ENCODE measurements at places on chromosomes 1 and 21.

DNA sequence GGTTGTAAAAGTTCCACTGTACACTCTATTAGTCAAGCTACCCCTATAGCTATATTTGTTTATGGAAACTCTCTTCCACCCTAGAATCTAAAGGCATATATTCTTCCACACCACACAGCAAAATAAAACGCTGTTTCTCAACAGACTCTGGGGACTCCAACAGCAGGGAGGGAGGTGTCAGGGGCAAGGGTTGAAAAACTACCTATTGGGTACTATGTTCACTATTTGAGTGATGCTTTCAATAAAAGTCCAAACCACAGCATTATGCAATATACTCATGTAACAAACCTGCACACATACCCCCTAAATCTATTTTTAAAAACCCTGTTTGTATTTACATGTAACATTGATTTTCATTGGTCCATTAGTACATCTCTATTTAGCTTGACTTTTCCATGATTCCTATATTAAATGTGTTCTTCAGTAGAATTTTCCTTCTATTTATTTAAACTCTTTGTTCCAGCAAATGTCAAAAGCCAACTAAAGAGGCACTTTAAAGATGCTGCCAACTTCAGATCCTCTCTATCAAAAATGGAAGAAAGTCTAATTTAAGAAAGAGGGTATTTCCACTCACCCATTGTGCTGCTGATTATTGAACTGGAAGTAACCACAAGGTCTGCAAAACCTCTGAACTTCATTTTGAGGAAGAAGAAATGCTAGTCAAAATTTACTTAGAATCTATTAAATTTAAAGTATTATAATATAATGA is 26.2 kb downstream of the RGS7 start:
- no peak for DNase-seq

DNA sequence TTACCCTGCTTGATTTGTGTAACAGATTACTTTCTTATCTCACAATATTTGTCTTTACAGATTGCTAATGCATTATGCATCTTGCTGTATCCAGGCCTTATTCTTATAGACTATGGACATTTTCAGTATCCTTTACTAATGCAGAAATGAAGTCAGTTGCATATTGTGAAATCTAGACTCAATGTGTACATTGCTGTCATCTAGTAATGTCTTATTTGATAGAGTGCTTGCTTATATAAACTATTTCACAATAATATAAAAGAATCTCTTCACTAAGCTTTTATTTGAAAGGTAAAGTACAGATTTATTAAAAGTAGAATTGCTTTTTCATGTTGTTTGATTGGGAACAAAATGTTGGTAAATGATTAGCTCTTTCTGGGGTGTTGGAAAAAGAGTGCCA is 39.6 kb downstream of the ALG6 start:
- DNase-seq: no peak

- no peak for DNase-seq
These were observed 39.8 kb upstream of the TNR start for GRCh38 chr1:175783126-175783722.

DNA sequence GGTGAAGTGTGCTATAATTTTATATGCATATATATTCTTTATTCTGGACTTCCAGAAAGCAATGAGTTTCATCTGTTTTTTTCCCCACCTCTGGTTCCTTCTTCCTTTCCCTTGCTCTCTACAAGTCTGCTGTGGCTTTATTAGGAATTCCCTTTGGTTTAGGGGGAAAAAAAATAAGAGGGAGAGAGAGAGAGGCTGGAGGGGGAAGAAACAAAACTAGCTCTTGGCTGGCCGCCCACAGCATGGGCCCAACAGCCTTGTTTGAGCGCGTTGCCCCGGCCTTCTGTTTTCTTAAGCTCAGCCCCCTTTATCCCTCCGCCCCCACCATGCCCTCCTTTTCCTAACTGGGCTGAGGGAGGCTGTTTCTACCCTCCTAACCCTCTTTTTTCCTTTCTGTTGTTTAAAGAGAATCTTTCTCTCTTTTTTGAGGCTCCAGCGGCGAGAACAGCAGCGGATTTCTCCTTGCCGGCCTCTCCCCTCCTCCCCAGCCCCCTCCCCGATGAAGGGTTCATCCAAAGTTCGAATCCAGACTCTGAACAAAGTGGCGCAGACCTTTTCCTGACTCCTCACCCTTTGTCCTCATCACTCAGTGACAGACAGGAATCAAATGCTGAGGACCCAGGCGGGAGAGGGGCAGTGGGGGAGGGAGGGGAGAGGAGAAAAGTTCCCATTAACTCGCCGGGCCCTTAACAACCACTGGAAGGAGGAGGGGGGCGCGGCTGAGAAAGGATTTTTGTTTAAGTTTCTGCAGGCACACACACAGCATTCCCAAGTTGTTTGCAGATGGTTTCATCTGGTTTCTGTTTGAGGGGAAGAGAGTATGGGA is 29.7 kb downstream of the PBX1 start:
- DNase-seq: peak; percentile 57

- no peak for DNase-seq
These were observed 3.8 kb upstream of the GUCA2A start for GRCh38 chr1:42168391-42168670.

GRCh38 chr1:87880098-87880760 is 551.5 kb downstream of the LMO4 start:
- no peak for DNase-seq

DNA sequence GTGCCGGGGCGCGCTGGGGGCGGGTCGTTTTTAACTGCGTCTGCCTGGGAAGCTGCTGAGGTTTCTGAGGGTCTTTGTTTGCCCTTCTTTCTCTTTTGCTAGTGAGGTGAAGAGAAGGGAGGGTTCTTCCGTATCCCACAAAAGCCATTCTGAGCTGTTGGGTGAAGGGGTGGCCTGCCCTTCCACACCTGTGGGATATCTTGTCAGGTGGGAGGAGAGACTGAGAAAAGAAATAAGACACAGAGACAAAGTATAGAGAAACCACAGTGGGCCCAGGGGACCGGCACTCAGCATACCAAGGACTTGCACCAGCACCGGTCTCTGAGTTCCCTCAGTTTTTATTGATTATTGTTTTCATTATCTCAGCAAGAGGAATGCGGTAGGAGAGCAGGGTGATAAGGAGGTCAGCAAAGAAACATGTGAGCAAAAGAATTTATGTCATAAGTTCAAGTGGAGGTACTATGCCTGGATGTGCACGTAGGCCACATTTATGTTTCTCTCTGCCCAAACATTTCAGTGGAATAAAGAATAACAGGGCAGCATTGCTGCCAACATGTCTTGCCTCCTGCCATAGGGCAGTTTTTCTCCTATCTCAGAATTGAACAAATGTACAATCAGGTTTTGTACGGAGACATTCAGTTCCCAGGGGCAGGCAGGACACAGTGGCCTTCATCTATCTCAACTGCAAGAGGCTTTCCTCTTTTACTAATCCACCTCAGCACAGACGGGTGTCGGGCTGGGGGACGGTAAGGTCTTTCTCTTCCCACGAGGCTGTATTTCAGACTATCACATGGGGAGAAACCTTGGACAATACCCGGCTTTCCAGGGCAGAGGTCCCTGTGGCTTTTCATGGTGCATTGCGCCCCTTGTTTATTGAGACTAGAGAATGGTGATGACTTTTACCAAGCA is 972 bp downstream of the PGBD2 start:
- DNase-seq: no peak

DNA sequence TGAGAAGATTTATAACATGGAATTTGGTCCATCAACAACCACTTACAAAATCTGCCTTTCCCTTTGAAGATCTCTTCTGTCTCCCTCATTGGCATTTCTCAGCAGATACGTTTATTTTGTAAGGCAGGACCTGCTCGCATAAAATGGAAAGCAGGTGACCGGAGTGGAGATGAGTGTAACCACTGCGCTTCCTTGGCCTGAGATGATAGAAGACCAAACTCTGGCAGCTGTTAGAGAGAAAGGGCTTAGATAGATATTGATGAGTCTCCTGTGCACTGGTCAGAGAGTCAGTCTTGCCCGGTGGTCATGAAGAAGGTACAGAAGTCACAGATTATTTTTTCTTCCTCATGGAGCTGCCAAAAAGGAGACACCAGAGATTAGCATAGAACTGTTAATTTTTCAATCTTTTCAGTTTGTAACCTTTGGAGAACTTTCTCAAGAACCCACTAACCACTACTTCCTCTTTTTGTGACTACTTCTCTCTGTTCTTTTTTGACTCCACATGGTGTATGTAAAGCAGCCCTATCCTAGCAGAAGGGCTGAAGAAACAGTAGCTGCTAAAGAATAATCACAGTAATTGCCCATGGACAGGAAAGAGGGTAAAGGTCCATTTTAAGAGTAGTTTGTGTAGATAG is 47.6 kb downstream of the FCRL3 start:
- no peak for DNase-seq

DNA sequence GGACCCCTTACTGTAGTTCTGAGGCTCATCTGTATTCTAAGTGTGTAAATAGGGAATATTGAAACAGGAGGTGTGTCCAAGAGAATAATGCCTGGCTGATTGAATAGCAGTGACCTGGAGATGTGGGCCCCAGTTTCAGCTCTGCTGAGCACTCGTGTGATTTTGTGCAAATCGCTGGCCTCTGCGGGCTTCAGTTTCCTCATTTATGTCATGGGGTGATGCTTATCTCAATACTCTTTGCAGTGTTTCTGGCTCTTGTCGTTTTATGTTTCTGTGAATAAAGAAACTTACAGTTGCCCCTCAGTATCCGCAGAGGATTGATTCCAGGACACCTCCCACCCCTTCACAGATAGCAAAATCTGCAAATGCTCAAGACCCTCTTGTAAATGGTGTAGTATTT is 5.0 kb downstream of the COG2 start:
- no peak for DNase-seq

DNA sequence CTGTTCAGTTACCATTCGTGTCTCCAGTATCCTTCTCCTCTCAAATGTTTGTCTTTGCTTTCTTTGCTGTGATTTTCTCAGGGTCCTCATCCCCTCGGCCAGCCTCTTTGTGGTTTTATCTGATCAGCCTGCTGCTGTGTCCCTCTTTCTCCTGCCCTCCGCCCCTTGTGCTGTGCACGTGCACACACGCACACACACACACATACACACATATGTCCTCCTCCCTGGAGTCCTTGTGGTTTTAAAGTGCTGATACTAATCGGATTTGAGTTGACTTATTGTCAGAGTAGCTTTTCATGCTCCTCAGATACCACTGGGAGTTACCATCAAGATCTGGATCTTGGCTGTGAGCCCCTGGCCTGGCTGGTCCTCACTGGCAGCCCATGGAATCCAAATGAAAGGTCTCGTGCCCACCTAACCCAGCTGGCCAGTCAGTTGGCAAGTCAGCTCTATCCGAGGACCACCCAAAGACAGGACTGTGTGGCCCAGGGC is 34.1 kb downstream of the QSOX1 start:
- DNase-seq: no peak

DNA sequence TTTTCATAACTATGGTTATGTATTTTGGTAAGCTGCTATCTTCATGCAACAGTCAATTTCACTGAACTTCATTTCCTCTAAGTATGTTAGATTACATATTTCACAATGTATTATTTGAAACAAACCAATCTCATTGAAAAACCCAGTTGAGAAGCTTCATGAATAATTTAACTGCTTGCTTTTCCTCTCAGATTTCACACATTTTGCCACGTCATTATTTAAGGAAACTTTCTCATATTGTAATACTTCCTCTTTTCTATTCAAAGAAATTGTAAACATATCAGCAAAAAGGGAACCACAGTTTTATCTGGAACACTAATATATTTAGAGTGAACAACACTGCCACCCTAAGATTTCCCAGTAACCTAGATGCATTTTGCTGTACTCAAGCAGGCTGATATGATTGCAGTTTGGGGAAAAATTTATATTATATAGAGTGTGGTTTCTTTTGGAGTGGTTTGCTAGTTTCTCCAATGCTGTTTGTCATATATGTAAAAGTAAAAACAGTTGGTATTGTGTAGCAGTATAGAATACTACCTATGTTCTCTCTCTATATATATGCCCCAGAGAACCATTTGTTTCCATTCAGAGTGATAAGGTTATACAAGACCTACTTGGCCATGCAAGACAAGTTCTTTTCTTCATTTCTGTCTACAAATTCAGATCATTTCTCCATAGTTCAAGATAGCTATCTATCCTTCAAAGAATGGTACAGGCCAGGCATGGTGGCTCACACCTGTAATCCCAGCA is 28.4 kb upstream of the AHCTF1 start:
- no peak for DNase-seq

DNA sequence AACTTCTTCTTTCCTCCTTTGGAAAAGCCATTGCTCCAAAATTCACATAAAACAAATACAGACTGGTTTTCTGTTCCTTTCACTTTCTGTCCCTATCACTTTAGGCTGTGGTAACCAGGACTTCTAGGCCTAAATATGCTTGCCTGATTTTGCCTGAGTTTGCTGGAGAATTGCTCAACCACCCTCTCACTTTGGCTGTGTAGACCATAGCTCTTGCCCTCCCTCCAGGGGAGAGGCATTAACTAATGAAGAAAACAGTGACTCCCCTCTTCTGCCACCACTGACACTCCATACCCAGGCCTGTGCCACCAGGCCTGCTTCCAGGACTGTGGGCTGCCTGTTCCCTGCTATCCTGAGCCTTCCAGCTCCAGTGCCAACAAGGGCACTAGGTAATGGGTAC is 163.5 kb downstream of the TOMM20 start:
- DNase-seq: no peak

DNA sequence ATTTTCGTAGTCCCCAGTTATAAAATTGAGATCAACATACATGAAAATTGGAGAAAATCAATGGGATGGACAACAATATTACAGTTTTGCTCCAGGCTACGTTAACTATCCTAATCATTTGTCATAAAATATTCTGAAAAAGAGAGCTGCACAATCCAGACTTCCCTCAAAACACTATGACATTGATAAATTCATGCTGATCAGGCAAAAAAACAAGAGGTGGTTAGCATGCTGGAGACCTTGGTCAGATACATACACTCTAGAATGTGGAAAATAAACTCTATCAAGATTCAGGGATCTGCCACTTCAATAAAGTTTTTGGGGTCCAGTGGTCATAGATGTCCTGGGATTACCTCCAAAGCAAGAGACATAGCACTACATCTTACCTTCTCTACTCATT is 32.5 kb upstream of the ARHGAP29 start:
- DNase-seq: no peak

- DNase-seq: peak; percentile 34
These were observed 407 bp downstream of the IGSF3 start for GRCh38 chr1:116667078-116667574.

DNA sequence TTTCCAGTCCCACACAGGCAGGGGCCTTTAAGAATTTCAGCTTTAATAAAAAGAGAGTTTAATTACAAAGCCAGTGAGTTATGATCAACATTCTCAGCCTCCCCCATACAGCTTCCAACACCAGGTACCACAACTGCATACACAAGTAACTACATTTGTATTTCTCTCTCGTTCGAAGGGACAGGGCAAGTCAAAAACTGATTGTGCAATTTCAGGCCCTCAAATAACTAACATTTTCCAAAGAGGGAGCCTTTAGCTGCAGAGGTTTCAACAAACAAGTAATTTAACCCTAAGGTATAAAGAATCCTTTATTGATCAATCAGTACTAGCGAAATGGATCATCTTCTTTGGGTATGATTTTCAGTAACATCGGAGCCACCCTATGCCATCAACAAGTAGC is 142.4 kb downstream of the ZNF281 start:
- DNase-seq: no peak

GRCh38 chr1:55131218-55131617 is 83.9 kb downstream of the USP24 start:
- DNase-seq: no peak
